ENCODE measurements at places on chromosomes 12 and 14.

DNA sequence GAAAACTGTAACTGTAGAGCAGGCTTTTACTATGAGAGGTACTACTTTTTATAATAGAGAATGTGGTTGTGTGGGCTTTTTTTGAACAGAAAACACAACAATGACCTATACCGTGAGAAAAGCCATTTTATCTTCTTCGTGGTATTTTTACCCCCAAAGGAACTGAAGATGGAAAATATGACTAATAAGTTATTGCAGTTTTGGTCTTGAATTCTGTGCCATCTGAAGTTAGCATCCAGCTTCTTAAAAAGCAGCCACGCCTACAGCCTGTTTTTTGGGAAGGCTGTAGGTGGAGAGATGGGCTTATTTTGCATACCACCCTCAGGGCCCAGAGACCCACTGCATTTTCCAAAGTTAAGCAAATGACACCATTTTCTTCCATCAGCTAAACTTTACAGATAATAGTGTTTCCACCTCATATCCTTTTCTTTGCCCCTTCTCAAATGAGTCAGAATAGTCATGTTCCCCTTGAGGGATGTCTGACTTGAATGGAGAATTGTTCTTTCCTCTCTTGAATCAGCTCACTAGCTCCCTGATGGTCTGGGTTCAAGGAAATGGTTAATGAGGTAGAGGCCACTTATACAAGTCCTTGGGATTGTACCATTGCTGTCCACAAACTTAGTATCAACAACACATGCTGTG lies 53.0 kb downstream of the TBC1D30 start:
- no peak for DNase-seq

- no peak for DNase-seq
These were observed 9.7 kb upstream of the ANKLE2 start for GRCh38 chr12:132771126-132771838.

GRCh38 chr14:95291859-95292542 lies 27.7 kb downstream of the CLMN start:
- DNase-seq: no peak

DNA sequence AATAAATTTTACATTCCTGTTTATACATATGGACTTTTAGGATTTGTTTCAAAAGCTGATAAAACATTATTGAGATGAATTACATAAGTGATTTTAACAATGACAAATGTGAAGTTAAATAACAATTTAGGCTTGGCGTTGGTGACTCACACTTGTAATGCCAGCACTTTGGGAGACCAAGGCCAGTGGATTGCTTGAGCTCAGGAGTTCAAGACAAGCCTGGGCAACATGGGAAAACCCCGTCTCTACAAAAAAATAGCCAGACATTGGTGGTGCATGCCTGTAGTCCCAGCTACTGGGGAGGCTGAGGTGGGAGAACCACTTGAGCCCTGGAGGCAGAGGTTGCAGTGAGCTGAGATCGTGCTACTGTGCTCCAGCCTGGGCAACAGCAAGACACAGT lies 7.4 kb downstream of the ACOT2 start:
- no peak for DNase-seq

- DNase-seq: no peak
These were observed 240 bp downstream of the BTG1 start for GRCh38 chr12:92145481-92145730.

- DNase-seq: no peak
These were observed 13.9 kb downstream of the ADGRD1 start for GRCh38 chr12:130967636-130968035.

- DNase-seq: no peak
These were observed 105.0 kb downstream of the DAD1 start for GRCh38 chr14:22483863-22484593.

DNA sequence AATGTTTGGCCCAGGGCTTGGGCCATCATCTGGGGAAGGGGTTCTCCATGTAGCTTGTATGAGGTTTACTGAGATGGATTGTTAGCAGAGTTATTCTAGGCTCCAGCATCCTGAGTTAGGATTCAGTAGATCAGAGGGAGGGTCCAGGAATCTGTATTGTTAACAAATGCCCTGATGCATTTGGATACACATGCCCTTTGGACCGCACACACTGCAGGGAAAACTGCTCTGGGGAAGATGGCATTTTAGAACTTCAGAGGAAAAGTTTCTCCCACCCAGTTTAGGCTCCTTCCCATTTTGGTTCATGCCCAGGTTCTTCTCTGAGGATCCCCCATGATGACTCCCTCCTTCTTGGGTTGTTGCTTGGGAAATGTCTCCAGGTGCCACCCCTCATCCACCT lies 193.3 kb downstream of the KTN1 start:
- no peak for DNase-seq

- DNase-seq: no peak
These were observed 65.7 kb downstream of the TMX1 start for GRCh38 chr14:51305751-51306150.

- no peak for DNase-seq
These were observed 49.5 kb downstream of the ADIPOR2 start for GRCh38 chr12:1740161-1740948.

DNA sequence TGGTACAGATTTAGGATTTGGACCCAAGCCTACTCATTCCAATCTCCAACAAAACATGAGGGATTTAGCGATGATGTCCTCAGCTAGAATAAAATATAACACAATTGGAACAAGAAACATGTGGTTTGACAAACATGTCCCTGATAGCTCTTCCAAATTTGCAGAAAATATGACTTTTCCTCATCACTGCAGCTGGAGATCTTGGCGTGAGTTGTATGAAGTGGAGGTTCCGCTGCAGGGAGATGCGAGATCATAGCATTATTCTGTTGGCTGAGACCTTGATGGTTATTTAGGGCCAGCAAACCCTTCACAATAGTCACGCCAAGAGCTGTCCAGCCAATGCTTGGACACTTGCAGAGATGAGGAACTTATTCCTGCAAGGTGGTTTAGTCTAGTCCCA lies 413.4 kb upstream of the TBX3 start:
- no peak for DNase-seq

DNA sequence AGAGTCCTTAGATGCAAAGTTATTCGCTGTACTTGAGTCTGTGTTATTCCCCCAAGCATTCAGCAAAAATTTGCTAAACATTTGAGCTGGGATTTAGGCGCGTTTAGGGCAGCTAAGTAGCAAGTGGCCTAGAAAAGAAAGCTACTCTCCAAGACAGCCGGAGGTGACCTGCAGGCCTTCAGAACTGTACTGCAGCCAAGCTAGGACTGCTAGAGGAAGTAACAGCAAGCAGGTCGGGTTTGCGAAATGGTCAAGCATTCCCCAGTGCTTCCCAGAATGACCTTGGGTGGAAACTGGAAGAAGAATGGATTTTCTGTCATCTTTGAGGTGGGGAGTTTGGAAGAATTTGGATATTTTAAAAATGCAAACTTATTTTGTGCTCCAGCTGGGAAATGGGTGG lies 287.5 kb downstream of the FOXN3 start:
- no peak for DNase-seq

DNA sequence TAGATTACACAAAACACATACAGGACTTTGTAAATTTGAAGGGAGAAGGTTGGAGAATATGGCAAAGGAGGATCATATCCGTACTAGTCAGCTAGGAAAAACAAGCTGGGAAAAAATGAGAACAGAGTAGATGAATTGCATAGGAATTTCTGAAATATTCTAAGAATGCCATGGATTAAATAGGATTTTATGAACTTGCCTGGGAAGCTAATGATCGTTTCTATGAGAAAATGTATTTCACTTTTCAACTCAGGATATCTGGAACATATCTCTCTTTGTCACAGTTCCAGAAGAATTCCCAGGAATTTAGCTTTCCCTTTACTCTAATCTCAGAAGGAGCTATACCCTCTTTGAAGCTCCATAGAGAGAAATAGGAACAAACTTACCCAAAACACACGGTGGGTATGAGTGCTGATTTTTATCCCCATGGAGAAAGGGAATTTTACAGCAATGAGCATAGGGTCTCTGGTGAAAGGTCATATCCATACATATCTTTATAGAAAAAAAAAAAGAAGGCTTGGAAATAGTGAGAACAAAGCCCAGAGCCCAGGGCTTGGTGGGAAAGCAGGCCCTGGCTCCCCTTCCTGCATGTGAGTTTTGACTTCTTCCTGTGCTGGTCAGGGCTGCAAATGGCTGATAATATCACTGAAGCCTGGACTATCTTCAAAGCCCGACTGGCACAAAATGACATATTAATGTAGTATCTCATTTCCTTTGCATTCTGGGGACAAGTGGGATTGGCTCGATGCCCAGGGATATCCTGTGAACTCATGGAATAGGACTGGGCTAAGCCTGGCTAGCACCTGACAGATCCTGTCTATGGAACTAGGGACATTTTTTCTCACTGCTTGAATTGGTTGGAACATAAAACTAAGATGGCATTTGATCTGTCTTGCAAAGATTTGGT lies 136.3 kb downstream of the AEBP2 start:
- peak; percentile 47 for DNase-seq

DNA sequence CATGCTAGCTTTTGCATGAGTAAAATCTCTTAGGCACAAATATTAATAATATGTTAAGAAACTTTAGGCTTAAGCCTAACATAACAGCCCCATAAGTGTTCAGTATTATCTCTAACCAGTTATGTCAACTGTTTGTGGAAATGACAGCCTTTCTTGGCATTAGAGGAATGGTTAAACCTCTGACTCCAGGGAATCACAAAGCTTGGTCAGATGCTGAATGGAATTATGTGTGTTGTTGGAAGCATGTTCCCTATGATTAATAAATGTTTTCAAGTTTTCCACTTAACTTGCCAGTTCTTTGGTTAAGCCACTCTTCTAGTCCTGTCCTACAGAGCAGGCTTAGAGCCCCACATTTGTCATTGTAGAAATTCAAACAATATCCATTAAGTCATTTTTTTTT lies 17.0 kb downstream of the PSEN1 start:
- peak; percentile 41 for DNase-seq

- DNase-seq: no peak
These were observed 160.8 kb upstream of the PRICKLE1 start for GRCh38 chr12:42750356-42750755.

- no peak for DNase-seq
These were observed 30.5 kb downstream of the FZD10 start for GRCh38 chr12:130192642-130193345.

DNA sequence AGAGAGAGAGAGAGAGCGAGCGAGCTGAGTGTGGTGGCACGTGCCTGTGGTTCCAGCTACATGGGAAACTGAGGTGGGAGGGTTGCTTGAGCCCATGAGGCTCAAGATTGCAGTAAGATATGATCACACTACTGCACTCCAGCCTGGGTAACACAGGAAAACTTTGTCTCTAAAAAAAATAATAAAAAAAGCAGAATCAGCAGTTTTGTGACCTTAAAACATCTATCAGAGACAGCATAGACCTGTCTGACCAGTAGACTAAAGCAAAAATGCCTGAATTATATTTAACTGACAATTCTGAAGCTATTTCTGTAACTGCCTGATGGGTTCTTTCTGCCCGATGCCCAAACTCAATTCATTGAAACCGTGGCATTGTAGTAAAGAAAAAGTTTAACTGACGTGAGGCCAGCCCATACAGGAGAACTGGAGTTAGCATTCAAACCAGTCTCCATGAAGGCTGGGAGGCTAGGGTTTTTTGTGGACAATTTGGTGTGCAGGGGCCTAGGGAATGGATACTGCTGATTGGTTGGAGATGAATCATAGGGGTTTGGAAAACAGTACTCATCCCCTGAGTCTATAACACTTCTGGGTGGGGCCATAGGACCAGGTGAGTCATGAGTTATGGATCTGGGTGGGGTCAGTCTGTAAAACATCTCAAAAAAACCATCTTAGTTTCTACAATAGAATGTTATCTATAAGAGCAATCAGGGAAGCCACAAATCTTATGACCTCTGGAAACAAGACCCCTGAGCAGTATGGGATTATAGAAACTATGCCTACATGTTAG lies 8.0 kb upstream of the RASSF8 start:
- DNase-seq: no peak

DNA sequence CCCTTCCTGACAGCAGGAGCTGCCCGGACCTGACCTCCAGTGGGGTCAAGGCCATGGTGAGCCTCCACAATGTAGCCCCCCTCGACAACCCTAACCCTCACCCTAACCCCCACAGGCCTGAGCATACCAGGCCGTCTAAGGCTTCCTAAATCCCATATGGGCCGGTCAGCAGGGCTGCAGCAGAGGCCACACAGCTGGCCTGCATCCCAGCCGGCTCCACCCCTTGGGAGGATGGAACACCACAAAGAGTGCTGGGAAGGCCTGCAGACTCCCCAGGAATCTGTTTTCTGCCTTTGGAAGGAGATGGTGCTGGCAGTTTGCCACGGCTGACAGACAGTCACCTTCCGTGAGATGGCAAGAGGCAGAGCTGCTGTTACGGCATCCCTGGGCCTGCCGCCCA lies 2.8 kb downstream of the TMEM179 start:
- no peak for DNase-seq

GRCh38 chr14:69652942-69653684 lies 41.7 kb downstream of the SUSD6 start:
- no peak for DNase-seq

- DNase-seq: no peak
These were observed 982.9 kb upstream of the TMEM132C start for GRCh38 chr12:127284021-127284420.

- DNase-seq: no peak
These were observed 70.7 kb upstream of the PSMA6 start for GRCh38 chr14:35221462-35221861.

DNA sequence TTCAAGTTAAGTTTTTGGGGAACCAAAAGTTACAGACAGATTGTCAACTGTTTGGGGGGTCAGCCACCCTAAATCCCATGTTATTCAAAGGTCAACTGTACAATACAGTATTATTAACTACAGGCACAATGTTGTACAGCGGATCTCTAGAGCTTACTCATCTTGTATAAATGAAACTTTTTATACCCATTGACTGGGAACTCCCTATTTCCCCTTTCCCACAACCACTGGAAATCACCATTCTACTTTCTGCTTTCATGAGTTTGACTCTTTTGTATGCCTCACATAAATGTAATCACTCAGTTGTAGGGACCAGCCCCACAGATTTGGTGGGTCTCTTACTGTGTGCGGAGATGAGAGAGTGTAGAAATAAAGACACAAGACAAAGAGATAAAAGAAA lies 57.8 kb downstream of the SLCO1B3 start:
- DNase-seq: no peak

DNA sequence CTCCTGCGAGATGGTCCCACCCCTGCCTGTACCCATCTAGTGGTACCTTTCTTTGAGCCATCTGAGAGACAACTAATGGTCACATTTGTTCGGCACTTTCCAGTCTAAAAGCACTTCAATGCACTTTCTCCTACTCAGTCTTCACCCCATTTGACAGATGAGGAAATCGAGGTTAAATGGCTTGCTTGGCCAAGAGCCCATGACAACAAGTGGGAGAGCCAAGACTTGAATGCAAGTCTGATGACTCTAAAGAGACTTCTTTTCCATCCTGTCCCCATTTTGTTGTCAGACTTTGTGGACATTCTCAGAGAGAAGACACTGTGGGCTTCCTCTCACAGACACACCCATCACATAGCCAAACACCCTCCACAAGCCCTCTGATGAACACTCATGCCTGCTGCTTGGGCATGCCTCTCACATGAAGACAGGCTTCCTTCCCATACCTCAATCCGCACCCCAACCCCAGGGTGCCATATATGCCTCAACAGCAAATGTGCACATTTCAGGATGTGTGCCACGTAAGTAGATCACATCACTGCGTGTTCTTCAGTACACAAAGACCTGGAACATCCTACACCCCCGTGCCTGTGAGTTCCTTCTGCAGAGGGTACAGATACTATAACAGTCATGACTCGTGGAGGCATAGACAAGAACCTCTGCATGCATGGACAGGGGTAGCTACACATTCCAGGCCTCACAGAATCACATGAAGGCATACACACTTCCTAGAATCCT lies 805 bp downstream of the MYH7 start:
- DNase-seq: no peak

Measured in non-pigmented ciliary epithelial cell (primary cell).